ENCODE measurements at places on chromosomes 1 and 21.

DNA sequence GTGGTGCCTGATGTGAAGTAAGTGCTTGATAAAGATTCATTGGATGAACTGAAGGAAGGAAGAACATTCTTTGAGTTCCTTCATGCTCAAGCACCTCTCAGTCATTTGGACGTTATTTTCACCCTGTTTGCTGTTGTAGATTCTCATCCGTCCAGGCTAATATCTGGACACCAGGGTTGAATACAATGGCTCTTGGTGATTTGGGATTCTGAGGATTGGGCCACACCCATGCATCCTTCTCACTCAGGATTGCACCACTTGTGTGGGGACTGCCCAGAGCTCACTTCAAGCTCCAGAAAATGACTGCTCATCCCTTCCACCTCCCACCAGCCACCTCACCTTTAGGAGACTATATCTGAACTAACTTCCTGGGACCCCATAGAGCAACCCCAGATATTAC is 117.1 kb upstream of the IPO9 start:
- no peak for DNase-seq

DNA sequence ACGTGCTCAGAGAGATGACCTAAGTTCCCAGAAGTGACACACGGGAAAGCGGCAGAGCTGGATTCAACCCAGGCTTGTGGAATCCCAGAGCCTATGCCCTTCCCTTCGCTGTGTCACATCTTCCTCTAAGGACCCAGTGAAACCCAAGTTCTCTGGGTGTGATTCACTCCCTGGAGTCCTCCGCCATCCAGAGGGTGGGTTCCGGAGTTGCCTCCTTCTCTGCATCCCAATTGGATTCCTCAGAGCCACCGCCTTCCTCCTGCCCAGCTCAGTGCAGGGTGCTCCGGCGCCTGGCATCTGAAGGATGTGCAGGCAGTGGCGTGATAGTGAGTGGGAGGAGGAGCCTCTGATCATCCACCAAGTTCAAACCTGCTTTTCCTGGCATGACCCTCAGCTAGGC is 20.7 kb upstream of the RCC2 start:
- no peak for DNase-seq

- peak; percentile 60 for DNase-seq
Measured at GRCh38 chr1:27366113-27366410, 699 bp downstream of the MAP3K6 start.

DNA sequence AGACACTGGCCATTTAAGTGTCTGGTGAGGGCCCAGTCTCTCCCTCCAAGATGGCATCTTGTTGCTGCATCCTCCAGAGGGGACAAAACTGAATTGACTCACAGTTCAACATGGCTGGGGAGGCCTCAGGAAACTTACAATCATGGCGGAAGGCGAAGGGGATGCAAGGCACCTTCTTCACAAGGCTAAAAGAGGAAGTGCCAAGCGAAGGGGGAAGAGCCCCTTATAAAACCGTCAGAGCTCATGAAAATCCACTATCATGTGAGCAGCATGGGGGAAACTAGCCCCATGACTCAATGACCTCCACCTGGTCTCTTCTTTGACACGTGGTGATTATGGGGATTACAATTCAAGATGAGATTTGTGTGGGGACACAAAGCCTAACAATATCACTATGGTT is 280.1 kb downstream of the HHAT start:
- DNase-seq: no peak

- DNase-seq: no peak
Measured at GRCh38 chr1:84704872-84705417, 14.7 kb upstream of the SSX2IP start.

GRCh38 chr1:178634445-178634844 is 90.6 kb upstream of the RALGPS2 start:
- no peak for DNase-seq

- no peak for DNase-seq
Measured at GRCh38 chr1:20964540-20965484, 177.7 kb upstream of the HP1BP3 start.

- no peak for DNase-seq
Measured at GRCh38 chr1:94037392-94038229, 83.3 kb downstream of the ABCA4 start.

DNA sequence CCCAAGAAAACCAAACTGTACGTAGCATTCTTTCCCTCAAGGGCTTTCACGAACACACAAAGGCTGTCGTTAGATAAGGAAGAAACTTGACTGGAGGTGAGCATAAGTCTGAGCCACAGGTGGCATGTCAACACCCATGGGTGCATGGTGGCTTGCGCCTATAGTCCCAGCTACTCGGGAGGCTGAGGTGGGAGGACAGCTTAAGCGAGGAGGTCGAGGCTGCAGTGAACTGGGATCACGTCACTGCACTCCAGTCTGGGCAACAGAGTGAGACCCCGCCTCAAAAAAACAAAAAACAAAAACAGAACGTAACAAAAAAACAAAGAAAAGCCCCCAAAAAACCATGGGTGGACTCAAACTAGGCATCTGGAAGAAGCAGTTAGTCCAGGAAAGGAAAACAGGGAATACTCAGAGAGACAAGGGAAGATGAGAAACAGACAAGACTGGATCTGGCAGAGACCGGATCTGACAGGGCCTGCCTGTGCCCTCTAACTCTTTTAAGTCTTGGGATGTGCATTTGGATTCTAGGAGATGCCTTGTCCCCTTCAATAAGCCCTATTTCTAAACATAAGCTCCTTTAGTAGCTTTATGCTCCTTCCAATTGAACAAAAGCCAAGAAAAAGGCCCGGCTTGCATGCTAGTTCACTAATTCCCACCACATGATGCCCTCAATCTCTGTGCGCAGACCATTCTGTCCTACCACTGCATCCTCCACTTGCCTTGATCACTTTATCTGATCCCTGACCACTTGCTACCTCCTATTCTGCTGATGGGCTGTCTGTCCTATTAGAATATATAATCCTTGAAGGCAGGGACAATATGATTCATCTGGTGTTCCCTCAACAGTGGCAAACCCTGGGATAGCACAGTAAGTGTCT is 73.8 kb downstream of the APP start:
- no peak for DNase-seq

- no peak for DNase-seq
Measured at GRCh38 chr1:39269349-39269748, 64.9 kb downstream of the MACF1 start.
